ENCODE measurements at places on chromosomes 2 and 18.

- no peak for DNase-seq
These were observed 424.0 kb downstream of the DSC3 start for GRCh38 chr18:30618567-30618966.

- DNase-seq: no peak
These were observed 37.0 kb downstream of the TPRKB start for GRCh38 chr2:73700131-73700611.

DNA sequence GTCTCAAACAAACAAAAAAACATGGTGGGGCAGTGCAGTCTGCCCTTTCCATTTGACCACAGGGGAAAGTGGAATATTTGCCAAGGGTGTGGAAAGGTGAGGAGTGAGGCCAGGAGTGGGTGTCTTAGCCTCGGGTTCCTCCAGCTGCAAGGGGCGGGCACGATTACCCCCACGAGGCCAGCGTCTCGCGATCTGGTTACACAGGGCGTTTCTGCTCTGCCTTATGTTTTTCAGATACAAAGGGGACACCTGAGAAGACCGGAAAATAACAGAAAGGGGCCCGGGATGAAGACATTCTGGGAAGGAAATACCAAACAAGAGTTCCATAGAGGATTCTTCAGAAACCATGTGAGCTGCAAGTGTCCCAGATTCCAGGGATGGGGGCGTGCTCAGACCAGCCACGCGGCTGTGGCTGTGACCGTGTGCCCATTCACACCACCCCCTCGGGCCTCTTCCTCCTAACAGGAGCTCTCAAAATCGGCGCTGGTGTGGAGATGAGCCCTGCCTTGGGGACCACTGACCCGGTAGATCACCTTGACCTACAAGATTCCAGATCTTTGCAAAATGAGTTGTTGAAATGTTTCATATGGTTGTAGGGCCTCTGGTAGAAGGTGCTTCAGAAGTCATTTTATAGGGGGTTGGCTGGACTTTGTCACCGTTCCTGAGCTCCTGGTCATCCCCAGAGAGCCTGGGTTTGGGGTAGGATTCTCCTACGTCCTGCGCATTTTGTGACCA, 34.2 kb downstream of the FAM178B start:
- DNase-seq: no peak

DNA sequence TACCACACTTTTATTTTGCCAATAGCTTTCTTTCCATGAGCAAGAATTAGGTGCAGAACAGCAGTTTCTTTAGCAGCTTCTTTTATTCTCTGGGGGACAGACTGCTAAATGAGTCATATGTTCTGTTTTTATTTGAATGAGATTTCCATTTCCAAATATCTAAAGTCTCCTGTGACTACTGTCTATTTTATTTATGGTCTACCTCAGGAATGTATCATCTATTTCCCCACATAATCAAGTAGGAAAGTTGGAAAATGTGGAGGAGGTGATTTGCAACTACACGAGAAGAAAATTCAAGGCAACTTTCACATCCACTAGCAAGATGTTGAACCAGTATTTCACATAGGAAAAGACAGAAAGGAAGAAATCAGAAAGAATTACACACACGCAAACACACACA, 139.9 kb upstream of the MEX3C start:
- DNase-seq: no peak

DNA sequence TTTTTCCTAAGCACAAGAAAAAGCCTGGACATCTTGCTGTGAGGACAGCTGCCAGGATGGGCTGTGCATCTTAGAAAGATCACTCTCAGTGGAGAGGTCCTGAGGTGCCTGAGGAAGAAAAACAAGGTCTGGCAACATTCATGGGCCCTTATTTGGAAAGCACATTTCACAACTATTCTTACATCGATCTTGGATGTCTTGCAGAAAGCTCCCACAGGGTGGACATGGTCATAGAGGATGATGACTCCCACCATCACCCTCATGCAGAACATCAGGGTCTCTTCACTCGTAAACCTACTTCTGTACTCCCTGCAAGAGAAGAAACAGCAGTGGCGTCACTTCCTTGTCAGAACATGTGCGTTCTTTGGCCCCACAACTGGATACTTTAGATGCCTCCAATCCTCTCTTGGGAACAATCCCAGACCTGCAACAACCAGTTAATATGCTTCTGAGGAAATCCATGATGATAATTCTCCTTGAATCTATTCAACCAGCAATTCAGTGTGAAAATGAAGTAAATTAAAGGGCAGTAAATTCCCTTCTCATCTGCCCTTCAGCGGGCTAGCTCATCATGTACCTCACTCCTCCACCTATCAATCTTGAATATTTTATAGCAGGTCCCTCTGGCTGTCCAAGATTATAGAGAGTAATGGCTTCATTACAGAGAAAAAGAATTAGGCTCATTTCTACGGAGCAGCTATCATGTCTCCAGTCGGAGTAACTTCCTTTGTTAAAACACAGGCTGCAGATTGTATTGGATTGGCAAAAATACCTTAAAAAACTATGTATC, 106.2 kb downstream of the CYRIA start:
- DNase-seq: no peak

DNA sequence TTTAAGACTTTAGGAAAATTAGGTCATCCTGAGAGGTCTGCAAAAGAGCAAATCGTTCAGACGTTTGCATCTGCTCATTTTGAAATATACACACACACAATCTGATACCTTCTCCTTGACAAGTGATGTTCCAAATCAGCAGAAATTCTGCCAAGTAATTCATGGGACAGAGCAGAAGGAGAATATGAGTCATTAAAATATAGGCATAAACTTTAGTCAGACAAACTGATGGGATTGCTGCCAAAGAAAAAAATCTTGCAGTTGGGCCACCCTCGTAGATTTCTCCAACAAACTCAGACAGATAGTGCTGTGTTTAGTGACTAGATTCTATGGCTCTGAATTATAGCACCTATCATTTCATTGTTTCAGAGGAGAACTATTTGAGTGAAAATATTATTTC, 336.3 kb downstream of the NYAP2 start:
- no peak for DNase-seq

- DNase-seq: no peak
These were observed 1.8 kb upstream of the DRC1 start for GRCh38 chr2:26399771-26400376.

- no peak for DNase-seq
These were observed 53.0 kb upstream of the ASAP2 start for GRCh38 chr2:9153643-9153980.

- DNase-seq: no peak
These were observed 408.9 kb downstream of the MEIS1 start for GRCh38 chr2:66843847-66844246.

DNA sequence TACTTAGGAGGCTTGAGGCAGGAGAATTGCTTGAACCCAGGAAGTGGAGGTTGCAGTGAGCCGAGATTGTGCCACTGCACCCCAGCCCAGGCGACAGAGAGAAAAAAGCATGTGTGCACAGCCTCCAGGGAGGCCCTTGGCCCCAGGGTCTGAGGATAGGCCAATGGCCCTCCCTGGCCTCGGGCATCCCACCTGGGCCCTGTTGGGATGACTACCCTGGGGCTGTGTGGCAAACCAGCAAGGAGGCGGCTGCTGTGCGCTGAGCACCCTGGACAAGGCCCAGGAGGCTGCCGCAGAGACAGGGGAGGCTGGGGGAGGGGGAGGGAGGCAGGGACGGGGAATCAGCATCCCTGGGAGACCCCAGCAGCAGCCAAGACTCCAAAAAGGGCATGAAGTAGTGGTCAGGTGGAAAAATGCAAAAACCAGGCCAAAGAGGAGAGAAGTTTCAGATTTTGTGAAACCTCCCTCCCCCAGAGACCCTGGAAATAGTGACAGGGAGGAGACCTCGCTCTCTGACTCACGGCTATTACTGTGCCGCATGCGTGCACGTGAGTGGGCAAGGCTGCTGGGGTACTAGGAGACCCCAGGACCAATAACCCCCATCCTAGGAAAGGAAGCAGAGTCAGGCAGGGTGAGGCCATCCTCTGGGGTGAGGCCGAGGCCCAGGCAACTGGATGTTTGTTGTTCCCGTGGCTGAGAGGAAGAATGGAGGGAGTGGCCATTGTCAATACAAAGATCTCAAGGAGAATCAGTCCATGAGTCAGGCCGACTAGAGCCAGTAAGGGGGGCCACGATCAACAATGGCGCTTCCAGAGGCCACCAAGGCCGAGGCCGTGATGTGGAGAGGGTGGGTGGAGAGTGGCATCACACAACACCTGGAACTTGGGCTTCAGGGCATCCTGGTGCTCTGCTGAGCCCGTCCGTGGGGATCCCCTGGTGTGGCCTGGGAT, 16.0 kb upstream of the B3GNT7 start:
- DNase-seq: no peak

DNA sequence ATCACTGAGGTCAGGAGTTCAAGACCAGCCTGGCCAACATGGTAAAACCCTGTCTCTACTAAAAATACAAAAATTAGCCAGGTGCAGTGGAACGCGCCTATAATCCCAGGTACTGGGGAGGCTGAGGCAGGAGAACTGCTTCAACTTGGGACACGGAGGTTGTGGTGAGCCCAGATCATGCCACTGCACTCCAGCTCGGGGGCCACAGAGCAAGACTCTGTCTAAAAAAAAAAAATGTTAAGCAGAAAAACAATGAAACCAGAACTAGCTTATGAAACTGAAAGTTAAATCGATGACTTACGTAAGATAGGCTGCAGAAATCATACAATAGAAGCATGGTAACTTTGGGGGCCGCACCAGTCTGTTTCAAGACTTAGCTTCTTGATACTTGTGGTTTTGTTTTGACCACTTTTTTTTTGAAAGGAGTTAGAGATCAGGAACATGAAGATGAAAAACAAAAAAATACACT, 6.2 kb upstream of the GPR155 start:
- DNase-seq: no peak

GRCh38 chr2:128523457-128523856, 204.8 kb upstream of the HS6ST1 start:
- no peak for DNase-seq

DNA sequence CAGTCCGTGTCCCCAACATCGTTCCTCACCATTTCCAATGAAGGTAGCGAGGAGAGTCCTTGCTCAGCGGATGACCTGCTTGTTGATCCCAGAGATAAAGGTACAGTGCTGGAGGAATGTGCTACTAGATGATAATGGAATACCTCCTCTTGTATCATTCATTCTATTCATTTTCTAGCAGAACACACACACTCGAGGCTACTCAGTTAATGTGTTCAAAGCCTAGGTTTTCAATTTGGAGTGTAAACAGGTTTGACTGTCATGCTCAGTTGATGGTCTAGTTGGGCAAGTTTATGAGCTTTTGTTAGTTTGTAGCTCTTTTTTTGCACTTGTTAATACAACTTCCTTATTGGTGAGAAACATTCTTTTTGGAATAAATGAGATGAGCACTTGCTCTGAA, 114.2 kb downstream of the ICA1L start:
- DNase-seq: no peak

DNA sequence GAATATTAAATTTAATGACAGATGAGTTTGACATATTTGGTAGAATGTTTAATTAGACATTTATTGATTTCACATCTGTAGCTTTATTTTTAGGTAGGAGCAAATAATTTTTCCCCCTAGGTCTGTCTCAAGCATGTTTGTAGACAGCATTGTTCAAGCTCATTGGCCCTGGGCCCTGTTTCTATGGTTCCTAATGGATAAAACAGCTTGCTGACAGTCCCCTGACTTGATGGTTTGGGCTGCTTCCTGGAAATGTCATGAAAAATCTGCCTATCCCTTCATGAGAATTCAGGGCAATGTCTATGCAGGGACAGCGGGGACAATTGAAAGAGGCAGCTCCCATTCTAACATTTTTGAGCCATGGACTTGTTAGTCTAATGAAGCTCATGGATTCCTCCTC, 14.6 kb upstream of the MEP1B start:
- no peak for DNase-seq

DNA sequence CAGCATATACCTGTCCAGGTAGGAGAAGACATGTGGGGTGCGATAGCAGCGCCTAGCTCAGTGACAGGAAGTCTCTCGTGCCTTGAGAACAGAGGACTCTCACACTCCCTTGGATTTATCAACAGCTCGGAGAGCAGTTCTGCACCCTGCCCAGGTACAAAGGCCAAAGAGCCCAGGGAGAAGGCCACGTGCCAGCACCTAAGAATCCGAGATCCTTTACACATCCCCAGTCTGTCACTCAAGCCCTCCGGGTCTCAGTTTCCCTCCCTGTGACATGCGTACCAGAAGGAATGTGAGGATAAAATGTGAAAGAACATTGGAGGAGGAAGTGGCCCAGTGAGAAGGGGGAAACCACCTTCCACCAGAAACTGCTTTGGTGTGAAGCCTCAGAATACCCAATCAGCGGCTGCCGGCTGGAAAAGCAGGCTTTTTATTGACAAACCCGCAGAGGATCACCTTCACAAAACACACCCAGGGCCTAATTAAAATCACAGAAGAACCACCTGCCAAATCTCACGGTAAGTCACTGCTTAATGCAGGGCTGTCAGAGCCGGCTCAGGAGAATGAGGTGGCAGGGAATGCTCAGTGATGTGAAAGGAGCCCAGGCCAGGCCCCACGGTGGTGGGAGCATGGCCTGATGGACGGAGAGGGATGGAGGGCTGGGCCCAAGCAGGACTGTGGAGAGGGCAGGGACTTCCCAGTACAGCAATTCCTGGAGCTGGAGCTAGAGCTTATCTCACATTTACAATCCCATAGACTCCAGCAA, 66.3 kb downstream of the MYO5B start:
- DNase-seq: no peak

DNA sequence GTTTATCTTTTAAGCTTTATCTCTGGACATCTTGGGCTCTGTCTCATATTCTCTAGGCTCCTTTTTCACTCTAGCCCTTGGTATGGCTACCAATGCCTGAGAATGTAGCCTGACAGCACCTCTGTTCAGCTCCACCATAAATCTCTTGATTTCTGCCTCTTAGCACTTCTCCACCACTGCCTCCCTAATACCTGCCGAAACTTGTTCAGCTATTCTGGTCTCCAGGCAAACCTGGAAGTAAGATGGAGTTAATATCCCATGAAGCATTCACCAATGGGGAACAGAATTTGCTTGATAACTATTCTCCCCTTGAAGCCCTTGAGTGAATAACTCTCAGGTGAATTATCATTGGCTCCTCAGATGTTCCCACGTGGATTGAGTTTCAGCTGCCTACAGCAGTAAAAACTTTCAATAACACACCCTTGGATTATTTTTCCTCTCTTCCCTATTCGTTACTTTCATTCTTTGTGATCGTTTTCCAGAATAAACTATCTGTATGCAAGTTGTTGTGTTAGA, 145.6 kb downstream of the EVA1A start:
- DNase-seq: no peak

- no peak for DNase-seq
These were observed 21.6 kb upstream of the PDIA6 start for GRCh38 chr2:10834068-10834655.

GRCh38 chr2:181649436-181649979, 7.4 kb downstream of the CERKL start:
- no peak for DNase-seq

GRCh38 chr2:190759749-190760213, 110.9 kb downstream of the NAB1 start:
- no peak for DNase-seq

DNA sequence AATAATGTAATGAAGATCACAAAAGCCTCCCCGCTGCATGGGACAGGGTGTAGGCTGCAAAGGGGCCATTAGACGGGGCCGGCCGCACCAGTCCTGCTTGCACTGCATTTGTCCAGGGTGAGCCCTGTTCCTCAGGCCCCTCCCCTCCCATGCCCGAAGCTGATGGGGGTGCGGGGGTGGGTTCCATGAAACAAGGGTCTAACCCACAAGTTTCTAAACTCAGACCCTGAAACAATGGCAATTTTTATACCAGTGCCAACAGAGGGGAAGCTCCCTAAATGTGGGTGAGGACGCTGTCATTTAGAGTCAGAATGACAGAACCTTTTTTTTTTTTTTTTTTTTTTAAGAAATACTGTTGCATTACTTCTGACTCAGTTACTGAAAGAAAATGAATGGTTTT, 39.7 kb downstream of the HS6ST1 start:
- no peak for DNase-seq

Data from NCI-H1105 (cell line).